Suppressor macrophage (primary cell): ENCODE measurements at places on chromosomes 4 and X.

- peak; percentile 49 for DNase-seq
These were observed 39.8 kb downstream of the HAND2 start for GRCh38 chr4:173490256-173490655.

DNA sequence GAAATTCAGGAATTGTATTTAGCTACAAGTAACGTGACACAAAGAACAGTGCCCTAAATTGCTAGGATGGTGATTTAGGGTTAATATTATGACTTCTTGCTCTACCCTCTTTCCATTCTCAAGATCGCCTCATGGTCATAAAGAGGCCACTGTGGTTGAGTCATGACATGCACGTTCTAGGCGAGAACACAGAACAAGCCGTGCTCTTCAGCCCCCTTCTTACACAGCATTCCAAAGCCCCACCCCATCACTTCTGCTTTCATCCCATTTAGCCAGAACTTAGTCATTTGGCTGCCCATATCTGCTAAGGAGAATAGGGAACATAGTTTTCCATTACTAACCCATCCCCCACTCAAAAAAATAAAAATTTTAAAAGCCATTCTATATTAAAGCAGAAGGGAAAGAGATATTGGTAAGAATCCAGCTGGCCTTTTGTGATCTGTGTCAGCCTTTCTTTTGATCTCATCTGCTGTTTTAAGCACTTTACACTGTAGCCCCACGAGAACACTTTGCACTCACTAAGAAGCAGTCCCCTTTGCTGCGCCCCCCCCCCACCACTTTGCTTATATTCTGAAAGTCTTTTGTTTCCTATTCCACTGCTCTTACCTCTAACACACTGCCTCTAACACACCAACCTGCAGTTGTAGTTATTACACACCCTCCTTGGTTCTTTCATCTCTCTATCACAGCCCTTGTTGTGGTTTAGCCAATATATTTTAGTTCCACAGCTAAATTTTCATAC is 28.4 kb downstream of the NPNT start:
- no peak for DNase-seq

DNA sequence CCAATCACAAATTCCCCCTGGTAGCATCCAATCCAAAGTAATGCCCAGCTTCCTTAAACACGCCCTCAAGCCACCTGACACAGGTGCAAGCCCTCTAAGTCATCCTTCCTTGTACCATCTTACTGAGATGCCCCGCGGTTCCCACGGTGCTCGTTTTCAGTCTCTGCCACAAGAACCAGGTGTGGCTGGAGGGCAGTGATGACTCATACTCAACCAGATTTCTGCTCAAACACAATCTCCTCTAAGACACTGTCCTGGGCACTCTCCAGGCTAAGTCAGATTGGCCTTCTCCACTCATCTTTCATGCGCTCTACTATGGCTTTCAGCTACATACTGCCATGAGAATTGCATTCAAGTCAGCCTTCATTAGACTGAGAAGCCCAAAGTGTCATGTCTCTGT is 3.5 kb downstream of the SH3KBP1 start:
- DNase-seq: no peak

GRCh38 chr4:38944440-38944839 is 76.8 kb downstream of the FAM114A1 start:
- no peak for DNase-seq

GRCh38 chr4:168487282-168488035 is 7.2 kb upstream of the DDX60L start:
- DNase-seq: no peak

DNA sequence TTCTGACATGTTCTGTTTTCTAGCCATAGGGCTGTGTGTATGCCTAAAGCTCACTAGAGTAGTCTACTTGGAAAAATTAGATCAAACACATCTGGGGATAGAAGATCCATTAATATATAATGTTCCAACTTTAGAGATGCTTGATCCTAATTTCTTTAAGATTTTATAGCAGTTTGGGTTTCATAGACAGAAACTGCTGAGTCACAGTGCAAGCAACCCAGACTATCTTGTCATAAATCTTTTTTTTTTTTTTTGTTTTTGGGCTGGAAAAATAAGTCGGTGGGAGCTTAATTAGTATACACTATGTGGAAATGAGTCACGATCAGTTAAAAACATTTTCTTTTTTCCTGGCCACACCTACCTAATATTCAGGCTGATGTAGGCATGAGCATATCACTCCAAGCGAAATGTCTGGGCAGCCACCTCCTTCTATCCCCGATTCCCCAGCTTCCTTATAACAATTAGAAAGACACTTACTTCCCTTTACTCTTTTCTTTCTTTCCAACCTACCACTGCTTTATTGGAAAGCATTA is 58.2 kb upstream of the CASK start:
- no peak for DNase-seq

- DNase-seq: peak; percentile 10
These were observed 87.7 kb upstream of the EFHC2 start for GRCh38 chrX:44431194-44431593.

DNA sequence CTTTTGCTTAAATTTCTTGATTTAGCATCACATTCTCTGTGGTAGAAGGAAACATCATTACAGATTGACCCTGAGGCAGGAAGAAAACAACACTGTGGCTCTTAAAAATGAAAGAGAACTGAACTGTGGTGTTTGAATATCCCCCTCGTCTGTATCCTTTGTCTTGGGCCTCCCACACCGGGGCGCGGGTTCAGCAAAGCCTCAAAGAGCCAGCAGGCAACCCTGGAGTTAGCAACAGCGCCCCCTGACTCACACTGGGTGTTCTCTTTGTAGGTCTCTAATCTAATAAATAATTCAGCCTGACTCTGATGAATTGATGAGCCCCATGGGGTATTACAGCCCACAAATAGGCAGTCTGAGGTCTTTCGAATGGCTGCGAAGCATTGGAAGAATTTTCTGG is 46.1 kb upstream of the CTSO start:
- no peak for DNase-seq

GRCh38 chr4:73945674-73946449 is 36.0 kb downstream of the PF4 start:
- no peak for DNase-seq

DNA sequence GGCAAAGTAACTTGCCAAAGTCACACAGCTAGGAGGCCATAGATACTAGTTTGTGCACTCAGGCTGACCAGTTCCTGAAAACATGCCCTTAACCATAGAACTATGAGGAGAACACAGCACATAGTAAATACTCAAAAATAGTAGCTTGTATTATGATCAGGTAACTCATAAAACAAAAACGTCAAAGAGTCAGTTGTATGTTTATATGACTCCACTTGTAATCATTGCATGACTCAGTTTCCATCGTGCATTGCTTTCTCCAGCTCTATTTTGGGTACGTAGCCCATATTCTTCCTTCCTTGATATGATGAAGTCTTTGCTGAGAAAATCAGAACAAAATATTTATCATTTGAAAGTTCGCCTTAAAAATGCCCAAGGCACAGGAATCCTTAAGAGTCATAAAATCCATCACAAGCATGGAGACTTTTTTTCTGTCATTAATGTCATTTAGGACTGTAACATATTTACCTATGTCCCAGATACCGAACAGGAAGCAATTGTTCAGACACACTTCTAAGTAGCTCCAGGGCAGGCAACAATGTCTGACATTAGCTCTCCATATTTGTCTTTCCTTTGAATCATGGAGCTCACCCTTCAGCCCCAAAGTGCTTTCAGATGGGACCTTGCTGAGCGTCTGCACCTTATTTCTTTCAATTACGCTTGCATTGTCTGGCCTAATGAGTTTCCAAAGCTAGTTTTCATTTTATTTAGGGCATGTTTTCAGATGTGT is 11.2 kb upstream of the MID1 start:
- DNase-seq: no peak

- no peak for DNase-seq
These were observed 21.2 kb upstream of the SMIM20 start for GRCh38 chr4:25892796-25893195.

- DNase-seq: no peak
These were observed 208.4 kb upstream of the ADAMTS3 start for GRCh38 chr4:72777436-72777835.

DNA sequence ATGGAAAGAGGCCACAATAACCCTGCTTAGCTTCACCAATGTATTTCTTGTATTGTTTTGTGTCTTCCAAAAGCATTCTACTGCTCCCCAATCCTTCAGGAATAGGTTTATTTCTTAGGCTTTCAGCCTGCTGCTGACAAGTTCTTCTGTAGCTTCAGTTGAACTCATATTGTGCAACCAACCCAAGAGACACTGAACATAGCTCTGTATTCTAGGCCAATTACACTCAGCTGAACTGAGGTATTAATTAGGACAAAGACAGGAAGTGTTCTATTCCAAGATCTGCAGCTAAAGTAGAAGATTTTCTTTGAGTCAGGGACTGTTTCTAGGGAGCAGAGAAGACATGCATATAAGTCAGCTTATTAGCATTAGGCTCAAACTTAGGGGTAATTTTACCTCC is 151.8 kb downstream of the LHFPL1 start:
- no peak for DNase-seq

- DNase-seq: no peak
These were observed 21.7 kb upstream of the GPM6A start for GRCh38 chr4:175833574-175834311.

- DNase-seq: peak; percentile 11
These were observed 21.1 kb downstream of the RNF4 start for GRCh38 chr4:2489841-2490552.

GRCh38 chrX:2228536-2228935 is 272.2 kb downstream of the DHRSX start:
- DNase-seq: no peak

GRCh38 chr4:6873792-6874461 is 35.7 kb upstream of the TBC1D14 start:
- peak; percentile 78 for DNase-seq

- no peak for DNase-seq
These were observed 52.4 kb upstream of the IL21 start for GRCh38 chr4:122673252-122673651.

DNA sequence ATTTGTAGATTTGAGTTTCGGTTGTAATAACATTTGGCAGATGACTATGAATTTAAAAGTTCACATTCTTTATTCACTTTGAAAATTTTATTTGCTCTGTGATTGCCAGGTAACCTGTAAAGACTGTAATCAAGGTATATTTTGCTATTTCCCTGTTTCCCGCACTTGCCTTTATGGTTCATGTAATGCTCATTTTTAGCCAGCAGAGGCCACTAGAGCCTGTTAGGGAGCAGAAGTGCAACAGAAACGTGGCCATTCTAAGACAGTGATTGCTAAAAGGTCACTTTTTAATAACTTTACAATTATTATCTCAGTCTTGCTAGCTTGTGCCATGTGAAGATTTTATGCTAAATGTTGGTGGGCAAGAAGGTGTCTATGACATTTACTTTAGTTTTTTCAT is 12.4 kb downstream of the YIPF6 start:
- DNase-seq: peak; percentile 63

DNA sequence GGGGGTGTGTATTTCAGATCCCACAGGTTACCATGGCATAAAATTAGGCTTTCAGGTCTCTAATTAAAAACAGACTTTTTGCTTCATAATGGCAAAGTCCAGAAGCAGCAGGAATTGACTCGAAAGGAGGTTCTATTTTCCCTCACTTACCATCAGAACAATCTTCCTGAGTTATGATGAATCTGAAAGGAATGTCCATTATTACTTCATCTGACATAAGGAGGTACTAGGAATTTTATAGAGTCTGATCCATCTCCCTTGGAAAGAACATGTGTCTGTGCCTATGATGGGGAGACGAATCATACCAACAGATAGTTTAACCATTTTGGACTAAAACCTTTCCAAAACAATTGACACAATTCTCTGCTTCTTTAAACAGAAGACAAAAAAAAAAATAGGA is 206.3 kb upstream of the FGF13 start:
- no peak for DNase-seq

DNA sequence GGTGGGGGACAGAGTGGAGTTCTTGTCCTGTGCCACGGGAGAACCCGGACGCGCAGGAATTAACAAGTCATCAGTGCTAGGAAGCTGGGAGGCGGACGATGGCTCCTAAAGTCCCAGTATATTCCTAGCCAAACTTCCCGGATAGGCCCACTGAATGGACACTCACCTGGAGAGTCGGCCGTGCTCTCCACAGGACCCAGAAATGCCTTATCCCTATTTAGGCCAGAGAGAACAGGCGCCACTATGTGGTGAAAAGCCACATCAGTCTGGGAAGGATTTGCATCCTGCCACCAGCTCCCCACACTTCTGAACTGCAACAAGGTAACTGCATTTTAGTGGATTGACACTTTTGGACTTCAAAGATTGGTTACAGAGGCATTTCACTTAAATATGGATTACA is 1.1 kb downstream of the CFAP299 start:
- no peak for DNase-seq

DNA sequence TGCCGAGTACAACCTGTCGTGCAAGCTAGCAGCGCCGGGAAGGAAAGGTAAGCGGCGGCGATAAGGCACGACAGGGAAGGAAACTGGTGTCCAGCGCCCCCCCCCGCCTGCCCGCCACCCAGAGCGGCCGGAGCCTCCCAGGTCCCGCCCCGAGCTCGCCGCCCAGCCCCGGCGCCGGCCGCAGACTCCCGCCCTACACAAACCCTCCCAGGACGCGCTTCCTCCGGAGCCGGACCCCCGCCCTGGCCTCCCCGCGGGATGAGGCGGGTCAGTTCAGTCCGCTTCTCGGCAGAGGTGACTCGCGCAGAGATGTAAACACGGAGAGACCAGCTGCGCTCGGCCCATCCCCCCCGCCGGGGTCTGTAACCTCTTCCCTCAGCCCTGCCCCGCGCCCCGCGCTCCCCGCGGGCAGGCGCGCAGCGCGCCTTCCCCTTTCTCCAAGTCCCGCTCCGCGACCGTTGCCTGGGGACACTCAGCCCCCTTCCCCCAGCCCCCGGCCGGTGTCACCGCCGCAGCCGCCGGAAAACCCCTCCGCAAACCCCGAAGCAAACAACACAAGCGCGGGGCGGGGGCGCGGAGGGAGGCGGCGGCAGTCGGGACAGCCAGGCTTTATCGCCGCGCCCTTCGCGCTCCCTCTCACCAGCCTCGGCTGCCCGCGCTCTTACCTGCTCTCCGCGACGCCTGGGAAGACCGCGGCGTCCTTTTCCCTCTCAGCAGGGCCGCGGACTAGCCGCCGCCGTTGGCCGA is 543 bp downstream of the ELF2 start:
- peak; percentile 71 for DNase-seq

DNA sequence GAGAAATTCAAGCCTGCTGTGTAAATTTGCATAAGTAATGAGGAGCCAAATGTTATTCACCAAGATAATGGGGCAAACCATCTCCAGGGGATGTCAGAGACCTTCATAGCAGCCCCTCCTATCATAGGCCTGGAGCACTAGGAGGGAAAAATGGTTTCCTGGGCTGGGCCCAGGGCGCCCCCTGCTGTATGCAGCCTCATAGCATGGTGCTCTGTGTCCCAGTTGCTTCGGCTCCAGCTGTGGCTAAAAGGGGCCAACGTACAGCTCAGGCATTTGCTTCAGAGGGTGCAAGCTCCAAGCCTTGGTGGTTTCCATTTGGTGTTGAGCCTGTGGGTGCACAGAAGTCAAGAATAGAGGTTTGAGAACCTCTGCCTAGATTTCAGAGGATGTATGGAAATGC is 859.3 kb downstream of the RPA4 start:
- DNase-seq: peak; percentile 2

DNA sequence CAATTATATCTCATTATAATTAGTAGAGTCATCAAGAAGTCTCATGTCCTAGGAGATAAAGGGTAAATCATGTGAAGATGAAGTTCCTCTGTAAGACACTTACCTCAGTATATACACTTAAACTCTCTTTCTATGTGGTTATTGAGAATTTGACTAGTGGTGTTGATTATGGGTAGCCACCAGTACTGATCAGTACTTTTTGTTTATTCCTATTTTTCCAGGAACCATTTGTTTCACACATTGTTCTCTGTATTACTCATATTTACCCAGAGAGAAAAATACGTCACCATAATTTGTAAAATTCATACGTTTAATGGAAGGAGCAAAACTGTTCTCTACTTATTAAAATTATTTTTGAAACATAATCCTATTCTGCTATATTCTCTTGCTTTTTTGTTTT is 55.8 kb upstream of the PRDM8 start:
- DNase-seq: no peak
